ENCODE measurements at places on chromosomes 12 and 14.

- no peak for DNase-seq
Observed at GRCh38 chr14:103271189-103271588, 62.8 kb upstream of the EIF5 start.

DNA sequence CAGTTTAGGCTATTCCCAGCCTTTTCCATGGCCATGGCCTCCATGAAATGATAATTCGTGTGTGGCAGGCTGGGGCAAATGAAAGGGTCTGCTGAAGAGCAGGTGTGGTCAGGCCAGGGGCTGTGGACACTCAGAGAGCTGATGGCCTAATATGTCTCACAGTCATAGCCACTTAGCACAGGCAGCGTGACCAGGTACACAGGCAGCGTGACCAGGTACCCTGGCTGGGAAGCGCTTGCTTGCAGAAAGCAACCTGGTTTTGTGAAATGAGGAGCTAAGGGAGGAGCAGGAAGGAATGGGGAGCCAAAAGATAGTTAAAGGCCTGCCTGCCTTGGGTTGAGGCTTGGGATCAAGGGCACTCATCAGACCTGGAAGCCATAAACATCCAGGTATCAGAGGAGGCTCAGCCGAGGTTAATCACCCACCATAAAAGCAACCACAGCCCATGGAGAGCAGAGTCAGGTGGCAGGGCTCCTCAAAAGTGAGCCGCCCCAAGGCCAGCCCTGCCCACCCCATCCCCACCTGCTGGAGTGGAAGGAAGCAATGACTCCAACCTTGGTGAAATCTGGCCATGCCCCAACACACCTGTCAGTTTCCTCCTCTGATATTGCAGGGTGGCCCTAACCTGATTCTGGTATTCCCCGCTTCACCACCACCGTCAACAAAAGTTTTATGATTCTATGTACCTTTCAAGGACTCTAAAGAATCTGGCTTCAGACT is 8.0 kb upstream of the KRT8 start:
- DNase-seq: no peak

GRCh38 chr14:96587823-96588385 is 85.7 kb downstream of the PAPOLA start:
- no peak for DNase-seq

DNA sequence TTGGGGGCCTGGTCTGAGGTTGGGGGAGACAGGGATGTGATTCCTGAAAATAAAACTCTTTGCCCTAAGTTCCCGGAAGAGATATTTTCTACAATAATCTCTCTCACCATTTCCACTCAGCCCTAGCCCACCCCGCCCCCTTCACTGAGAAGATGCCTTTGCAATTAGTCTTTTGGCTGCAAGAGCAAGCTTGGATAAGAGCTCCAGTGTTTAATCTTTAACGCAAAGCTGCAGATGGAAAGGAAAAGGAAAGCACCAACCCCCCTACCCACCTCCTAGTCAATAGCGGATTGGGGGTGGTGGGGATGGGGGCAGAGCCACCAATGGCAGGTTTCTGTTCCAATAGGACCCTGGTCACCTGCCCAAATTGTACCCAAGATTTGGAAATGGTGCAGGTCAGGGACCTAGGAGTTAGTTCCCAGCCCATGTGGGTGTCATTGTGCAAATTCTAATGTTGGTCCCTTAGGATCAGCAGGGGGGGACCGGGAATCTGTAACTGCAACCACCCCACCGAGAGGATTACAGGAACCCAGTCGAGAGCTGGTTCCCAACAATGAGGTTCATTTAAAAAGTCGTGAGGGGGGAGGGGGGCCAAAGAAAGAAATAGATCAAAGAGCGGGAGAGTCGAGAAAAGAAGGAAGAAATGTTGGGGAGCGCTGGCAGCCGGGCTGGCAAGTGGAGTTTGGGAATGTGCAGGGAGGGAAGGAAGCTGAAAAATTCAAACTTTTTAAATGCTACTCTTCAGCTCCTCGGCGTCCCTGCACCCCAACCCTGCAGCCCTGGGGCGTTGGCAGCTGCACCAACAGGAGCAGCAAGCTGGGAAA is 1.6 kb downstream of the ZFP36L1 start:
- no peak for DNase-seq

- no peak for DNase-seq
Observed at GRCh38 chr14:93033084-93033982, 82.4 kb downstream of the ITPK1 start.

- DNase-seq: no peak
Observed at GRCh38 chr12:3035815-3036702, 41.1 kb upstream of the TSPAN9 start.

GRCh38 chr12:92726850-92727249 is 24.1 kb downstream of the PLEKHG7 start:
- DNase-seq: no peak

DNA sequence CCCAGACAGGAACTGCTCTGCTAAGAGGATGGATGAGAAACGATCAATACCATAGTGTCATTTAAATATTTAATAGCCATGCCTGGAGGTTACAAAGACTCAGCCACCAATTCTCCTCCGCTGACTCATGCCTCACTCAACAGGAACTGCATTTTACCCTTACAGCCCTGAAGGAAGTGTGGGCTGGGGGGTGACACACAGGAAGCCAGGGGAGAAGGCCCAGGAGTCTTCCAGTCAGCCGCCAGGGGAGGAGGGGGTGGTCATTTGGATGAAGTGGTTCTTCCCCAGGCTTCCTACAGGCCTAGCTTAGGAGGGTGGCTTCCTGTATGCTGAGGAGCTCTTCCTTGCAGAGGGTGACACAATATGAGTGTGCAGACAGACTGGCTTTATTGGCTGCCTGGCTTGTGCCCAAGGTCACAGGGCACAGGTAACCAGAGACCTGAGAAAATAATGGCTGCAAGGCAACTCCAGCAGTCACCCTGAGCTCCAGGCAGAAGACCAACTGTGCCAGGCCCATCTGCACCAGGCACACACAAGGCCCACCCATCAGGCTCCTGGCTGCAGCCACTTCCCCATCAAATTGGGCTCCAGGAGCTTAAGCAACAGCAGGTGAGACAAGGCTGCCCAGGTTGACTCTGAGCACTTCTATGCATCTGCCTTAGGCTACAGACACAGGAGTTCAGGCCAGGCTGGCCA is 30.6 kb upstream of the RPLP0 start:
- DNase-seq: peak; percentile 71

DNA sequence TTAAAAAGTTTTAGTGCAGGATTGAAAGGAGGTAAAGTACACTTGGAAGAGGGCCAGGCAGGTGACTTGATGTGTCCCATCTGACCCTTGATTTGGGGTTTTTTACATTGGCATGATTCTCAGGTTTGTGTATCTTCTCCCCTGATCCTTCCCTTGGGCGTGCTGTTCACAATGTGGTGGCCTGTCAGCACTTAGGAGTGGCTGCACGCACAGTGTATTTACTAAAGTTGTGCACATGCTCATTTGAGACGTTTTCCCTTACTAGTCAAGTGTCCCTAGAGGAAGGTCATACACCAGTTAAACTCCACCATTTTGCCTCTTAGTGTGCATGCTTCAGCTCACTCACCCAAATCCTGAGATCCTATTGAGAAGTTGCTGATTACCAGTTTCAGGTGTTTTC is 145.7 kb upstream of the PLEKHA5 start:
- no peak for DNase-seq

DNA sequence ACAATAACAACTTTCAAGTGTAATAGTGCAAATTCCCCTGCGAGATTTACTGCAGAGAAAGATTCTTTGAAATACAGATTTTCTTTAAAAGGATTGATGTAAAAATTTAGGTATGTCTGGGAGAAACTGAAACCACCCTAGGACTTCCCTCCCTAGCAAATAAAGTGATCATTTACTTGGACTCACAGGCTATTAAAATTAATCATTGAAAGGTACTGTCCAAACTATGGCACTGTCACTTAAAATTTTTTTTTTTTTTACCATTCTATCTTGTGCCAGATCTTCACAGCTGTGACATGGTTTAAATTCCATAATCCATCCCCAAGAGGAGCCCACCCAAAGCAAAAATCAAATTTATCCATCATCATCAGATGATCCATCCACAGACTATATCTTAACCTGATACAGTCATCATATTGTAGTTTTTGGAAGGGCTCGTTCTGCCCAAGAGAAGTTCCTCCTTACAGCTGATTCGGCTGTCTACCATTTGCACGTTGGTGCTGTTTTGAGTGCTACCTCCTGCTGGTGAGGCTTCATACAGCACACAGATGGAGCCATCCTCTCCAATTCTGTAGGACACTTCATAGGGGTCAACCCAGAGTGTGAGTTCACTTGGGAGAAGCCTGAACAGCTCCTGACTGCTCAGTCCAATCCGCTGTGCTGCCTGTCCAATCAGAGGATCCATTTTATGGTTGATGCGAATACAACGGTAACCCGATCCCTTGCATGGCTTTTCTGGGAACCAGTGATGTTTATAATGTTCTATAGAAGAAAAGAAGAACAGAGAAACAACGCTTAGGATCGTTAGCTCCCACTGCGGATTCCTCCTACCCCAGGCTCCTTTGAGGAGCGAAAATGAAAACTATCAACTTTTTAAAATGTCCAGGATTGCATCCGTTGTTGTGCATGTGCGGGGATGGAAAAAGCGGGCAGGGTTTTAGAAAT is 1.7 kb downstream of the BTG1 start:
- peak; percentile 36 for DNase-seq

DNA sequence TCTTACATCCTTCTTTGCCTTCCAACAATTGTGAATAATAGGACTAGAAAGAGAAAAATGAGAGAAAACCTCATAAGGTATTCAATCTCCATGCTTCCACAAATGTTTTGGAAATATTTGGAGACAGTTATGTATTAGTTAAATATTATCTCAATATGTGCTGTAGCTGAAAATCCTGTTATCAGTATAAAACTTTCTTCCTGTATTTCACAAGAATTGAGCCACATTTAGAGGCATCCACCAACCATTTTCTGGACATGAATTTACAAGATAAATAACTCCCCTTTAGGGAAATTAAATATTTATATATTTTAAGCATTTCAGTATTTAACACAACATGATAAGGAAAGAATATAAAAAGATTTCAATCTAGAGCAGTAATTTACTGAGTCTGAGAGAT is 200.3 kb downstream of the GPHN start:
- no peak for DNase-seq

- no peak for DNase-seq
Observed at GRCh38 chr14:87066221-87066817, 926.7 kb downstream of the GALC start.

GRCh38 chr12:72869024-72869423 is 596.9 kb downstream of the TRHDE start:
- DNase-seq: no peak

- no peak for DNase-seq
Observed at GRCh38 chr14:99034711-99035171, 237.3 kb downstream of the BCL11B start.

DNA sequence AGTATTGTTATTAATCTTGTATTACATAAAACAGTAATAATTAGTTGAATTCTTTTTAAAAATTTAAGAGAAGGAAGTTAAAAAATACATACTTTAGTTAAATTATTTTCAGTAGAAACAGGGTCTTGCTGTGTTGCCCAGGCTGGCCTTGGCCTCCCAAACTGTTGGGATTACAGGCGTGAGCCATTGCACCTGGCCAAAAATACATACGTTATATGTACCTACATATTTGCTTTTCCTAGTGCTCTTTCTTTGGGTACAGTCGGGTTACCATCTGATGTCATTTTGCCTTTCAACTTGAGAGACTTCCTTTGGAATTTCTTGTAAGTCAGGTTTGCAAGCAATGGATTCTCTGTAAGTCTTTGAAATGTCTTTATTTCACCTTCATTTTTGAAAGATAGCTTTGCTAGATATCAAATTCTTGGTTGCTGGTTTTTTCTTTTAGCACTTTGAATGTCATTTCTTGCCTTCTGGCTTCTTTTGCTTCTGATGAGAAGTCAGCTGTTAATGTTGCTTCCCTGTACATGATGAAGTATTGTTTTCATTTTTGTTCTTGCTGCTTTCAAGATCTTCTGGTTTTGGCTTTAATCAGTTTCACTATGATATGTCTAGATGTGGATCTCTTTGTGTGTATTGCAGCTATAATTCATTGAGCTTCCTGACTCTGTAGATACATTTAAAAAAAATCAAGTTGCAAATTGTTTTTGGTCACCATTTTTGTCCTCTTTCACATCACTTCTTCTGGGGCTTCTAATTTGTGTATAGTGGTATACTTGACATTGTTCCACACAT is 84.4 kb downstream of the SPATS2 start:
- no peak for DNase-seq

DNA sequence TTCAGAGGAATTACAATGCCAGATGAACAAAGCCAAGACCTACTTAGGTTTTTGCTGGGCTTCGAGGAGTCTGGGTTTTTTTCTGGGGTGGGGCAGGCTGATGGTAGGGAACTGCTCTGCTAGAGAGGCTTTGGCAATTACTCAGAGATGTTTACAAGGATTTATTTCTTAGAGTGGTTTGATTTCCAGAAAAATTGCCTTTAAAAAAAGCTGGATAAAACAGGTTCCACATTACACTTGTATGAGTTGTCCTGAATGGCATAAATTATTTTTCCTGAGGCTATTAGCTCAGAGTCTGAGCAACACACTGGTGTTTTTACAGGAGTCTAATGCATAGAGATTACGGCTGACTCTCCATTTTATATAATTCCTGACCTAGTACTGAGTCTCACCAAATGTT is 118.5 kb upstream of the FRMD6 start:
- no peak for DNase-seq
